Chondrocyte (in vitro differentiated cells): ENCODE measurements at places on chromosomes 2 and 18. TPM values are rescaled to one million over a fixed set of nuclear protein-coding genes. Genes with fewer than 3 reads are reported as not detected.

The PSD4 gene
- total RNA-seq: 5.2 to 5.5 TPM (median 5.2 TPM) in 3 replicates

The SPP2 gene
- total RNA-seq: not detected in 3 replicates

The RAX gene
- total RNA-seq: not detected in 3 replicates

The ERICH2 gene
- 2.1 to 2.6 TPM in 2 of 3 replicates, not detected in the other for total RNA-seq

The ATRAID gene
- 79.0 to 116 TPM (median 91.2 TPM) in 3 replicates for total RNA-seq

The TCF23 gene
- not detected in 3 replicates for total RNA-seq

DNA sequence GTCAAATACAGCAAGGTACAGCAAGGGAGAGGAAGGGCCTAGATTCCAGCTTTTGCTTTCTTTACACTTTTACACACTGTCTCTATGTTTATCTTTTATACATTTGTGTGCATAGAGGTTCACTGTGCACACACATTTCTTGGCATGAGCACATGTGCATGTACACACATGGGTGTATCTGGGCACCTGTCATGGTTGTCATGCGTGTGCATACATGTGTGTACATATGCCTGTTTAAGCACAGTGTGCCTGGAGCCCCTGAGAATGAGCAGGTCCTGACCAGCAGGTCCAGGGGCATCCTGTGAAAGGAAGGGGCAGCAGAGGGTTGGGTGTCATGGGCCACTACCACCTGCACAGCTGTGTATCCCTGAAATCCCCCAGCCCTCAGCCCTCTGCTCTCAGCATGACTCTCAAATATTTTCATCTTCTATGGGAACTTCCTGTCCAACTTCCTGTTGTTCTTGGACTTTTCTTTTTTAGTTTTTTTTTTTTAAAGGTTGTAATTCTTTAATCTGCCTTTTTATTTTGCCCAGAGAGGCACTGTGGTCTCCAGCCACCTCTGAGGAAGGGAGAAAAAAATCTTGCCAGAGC, 97.0 kb upstream of the EPAS1 start:
- peaks cover 18% of the 10 kb centered on the region for H3K4me1 ChIP-seq
- peak overlapping the region; percentile 63 for H3K27ac ChIP-seq
- H3K36me3 ChIP-seq: no peaks in the 10 kb centered on the region
- no peak overlapping the region for H3K4me3 ChIP-seq
- DNase-seq: no peak

GRCh38 chr18:21110713-21111345, 784 bp downstream of the ROCK1 start:
- no peaks in the 10 kb centered on the region for H3K27me3 ChIP-seq
- peaks cover 18% of the 10 kb centered on the region for H3K4me1 ChIP-seq
- no peaks in the 10 kb centered on the region for H3K36me3 ChIP-seq

- no peaks in the 10 kb centered on the region for H3K36me3 ChIP-seq
- no peak overlapping the region for H3K4me3 ChIP-seq
- DNase-seq: no peak
- H3K27me3 ChIP-seq: peaks cover 12% of the 10 kb centered on the region
Observed at GRCh38 chr2:173452416-173452815, 97.7 kb downstream of the CDCA7 start.

- H3K27ac ChIP-seq: peak overlapping the region; percentile 57
- peak overlapping the region; percentile 21 for H3K4me3 ChIP-seq
- no peaks in the 10 kb centered on the region for H3K36me3 ChIP-seq
- no peaks in the 10 kb centered on the region for H3K27me3 ChIP-seq
- DNase-seq: no peak
Observed at GRCh38 chr2:13522917-13523821, 806.4 kb downstream of the TRIB2 start.

GRCh38 chr2:34652636-34653035, 1053.5 kb upstream of the FAM98A start:
- no peak overlapping the region for H3K27ac ChIP-seq
- H3K4me1 ChIP-seq: no peaks in the 10 kb centered on the region
- H3K36me3 ChIP-seq: no peaks in the 10 kb centered on the region
- DNase-seq: no peak

DNA sequence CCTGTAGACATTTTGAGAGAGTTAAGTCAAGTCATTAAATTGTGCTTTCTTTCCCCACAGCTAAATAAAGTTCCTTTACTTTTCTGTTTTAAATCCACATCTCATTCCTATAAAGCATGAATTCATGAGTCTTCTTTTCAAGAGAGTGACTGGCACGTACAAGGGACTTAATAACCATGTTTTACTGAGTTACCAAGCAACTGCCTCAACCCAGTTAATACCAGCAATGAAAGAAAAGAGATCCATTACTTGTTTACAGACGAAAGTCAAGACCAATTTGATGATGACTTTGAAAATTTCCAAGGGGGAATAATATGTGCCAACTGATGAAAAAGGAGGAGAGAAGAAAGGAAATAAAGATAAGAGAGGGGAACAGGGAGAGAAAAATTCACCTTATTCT, 1082.5 kb upstream of the GYPC start:
- no peaks in the 10 kb centered on the region for H3K36me3 ChIP-seq

- no peaks in the 10 kb centered on the region for H3K27me3 ChIP-seq
- peaks cover 18% of the 10 kb centered on the region for H3K4me1 ChIP-seq
- H3K36me3 ChIP-seq: peaks cover 15% of the 10 kb centered on the region
- no peak overlapping the region for H3K4me3 ChIP-seq
Observed at GRCh38 chr2:223914324-223914723, 30.8 kb downstream of the WDFY1 start.

DNA sequence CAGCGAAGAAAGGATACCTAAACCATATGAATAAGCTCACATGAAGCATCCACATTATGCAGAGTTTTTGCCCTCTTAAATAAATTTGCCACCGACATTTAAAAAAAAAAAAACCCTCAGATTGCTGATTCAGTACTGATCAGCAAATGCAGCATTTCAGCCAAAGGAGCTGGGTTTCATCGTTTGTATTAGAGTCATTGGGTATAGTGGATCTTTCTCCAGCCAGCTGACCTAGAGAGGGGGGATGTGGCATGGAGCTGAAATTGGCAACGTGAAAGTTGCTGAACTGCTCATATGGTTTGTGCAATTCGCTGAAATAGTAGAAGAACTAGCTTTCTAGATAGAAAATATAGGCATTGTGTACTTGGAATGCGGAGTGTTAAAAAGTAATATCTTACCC, 73.5 kb upstream of the ZNF397 start:
- H3K4me1 ChIP-seq: peaks cover 22% of the 10 kb centered on the region
- H3K27me3 ChIP-seq: no peaks in the 10 kb centered on the region
- DNase-seq: no peak
- no peaks in the 10 kb centered on the region for H3K36me3 ChIP-seq

- H3K27ac ChIP-seq: peak overlapping the region; percentile 1
- no peaks in the 10 kb centered on the region for H3K36me3 ChIP-seq
- no peaks in the 10 kb centered on the region for H3K27me3 ChIP-seq
- H3K4me3 ChIP-seq: no peak overlapping the region
- DNase-seq: no peak
Observed at GRCh38 chr2:150589681-150590080, 102.2 kb upstream of the RND3 start.

DNA sequence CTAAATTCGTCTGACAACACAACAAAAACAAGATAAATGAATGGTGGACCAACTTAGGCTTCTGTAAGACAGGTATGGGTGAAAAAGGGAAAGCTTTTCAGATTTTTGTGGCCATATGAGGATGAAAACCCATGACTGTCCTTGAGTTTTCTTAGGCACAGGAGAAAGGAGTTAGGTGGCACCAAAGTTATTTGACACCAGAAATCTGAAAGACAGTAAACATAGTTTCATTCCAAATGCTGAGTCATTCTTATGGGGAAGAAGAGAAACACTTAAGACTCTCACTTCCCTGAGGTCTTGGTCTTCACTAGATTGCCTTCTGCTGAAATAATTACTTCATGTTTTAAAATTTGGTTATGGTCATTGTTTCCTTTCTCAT, 5.2 kb upstream of the GPD2 start:
- H3K27me3 ChIP-seq: no peaks in the 10 kb centered on the region
- H3K36me3 ChIP-seq: no peaks in the 10 kb centered on the region
- H3K4me1 ChIP-seq: peaks cover 62% of the 10 kb centered on the region
- no peak overlapping the region for H3K4me3 ChIP-seq
- DNase-seq: no peak
- peak overlapping the region; percentile 87 for H3K27ac ChIP-seq

DNA sequence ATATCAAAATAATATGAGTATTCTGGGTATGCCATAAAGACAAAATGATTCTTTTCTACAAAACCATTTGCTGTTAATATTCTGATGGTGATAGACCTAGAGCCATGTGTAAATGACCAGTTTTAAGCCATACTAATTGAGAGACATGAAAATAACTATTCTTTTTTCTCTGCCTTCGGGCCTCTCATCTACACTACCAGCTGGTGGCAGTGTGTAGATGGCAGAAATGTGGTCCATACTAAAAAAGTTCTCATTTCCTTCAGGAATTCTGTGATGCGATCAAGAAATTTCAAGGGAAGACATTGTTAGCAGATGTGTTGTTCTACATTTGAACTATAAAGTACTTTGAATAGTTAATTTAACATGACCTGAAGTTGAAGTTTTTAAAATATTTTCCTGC, 485.2 kb downstream of the TRIB2 start:
- H3K27me3 ChIP-seq: peaks cover 10% of the 10 kb centered on the region
- no peaks in the 10 kb centered on the region for H3K4me1 ChIP-seq
- H3K4me3 ChIP-seq: no peak overlapping the region
